ENCODE measurements at places on chromosomes 5 and 9.

DNA sequence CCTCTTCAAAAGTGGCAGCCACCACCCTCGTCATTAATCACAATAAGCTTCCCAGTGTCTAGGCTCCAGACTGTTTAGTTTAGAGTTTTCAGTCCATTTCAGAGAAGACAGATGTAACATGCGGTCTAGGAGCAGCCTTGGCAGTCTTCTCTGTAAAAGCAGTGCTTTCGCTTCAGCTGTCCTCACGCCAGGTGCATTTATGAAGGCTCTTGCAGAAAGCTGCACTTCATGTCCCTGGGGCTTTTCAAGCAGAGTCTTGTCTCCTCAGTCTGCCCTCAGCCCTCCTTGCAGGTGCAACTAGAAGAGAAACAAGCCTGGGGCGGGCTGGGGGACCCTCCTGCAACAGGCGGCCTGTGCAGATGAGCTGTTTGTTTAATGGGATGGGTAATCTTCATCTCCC, 281.9 kb downstream of the DRD1 start:
- no peak for DNase-seq

GRCh38 chr9:4922730-4923129, 62.3 kb upstream of the JAK2 start:
- no peak for DNase-seq

DNA sequence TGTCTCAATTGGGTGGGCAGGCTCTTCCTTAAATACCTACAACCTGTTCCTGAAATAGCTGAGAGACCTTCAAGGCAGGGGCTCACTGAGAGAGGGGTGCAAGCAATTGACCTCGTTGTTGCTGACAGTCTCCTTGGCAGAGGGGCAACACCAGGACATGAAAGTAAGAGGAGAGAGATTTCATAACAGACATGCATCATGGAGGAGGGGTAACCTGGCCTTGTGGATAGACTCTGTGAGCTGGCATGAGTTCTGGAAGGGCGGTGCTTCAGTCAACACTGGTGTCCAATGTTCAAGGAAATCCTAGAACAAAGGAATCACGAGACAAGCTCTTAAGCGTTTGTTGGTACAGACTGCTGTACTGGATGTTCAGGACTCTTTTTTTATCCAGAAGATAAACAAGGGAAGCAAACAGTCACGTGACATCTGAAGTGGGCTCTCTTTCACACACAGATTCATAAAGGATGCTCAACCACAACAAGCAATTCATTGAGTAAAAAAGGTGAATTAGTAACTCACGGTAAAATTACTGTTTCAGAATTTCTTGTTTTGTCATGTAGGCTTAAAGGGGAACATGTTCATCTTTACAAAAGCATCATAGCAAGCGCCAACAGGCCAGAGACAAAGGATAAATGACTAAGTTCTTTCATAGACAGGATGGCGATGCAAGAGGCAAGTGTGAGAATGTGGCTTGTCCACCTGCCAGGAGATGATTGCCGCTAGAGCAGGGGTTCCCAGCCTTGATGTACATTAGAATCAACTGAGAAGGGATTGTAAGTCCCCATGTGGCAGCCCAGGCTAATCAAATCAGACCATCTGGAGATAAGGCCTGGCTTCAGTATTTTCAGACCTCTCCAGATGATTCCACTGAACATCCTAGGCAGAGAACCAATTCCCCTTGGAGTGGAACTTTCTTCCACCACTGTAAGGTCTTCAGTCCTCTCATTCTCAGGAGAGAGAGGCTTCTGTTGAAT, 20.7 kb downstream of the ANKRA2 start:
- DNase-seq = no peak

- no peak for DNase-seq
Measured at GRCh38 chr5:167759057-167759821, 532.2 kb upstream of the WWC1 start.

- DNase-seq = no peak
Measured at GRCh38 chr9:124975131-124975530, 34.2 kb upstream of the GOLGA1 start.

DNA sequence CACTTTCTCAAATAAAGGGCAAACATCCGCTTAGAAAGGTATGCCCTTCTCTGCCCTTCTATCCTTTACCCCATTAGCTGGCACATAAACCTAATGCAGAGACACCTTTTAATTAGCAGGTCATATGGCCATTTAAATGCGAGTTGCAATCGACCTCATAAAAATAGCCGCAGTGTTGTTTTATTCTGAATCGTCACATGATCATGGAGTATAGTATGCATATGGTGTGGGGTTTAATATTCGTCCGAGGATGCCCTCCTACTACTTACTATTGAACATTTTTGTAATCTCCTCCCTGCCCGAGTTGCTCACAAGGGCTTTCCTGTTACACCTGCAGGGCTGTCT, 72.0 kb downstream of the PIK3R1 start:
- DNase-seq = no peak

- no peak for DNase-seq
Measured at GRCh38 chr5:89270901-89271300, 387.9 kb upstream of the MEF2C start.

DNA sequence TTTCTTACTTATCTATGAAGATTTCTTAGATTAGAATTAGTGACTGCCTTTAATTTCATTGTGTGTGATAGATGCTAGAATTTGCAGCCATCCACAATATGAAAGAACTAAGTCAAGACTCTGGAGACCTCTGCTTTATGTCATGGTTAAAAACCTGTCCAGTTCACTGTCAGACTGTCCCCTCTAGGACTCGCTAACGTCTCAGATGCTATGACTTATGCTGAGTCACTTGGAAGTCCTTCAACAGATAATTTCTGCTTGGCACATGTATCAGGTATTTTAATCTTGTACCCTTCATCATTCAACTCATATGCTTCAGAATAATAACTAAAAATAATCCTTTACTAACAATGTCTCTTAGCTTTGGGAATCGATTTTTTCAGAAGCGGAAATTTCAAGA, 230.5 kb upstream of the DMAC1 start:
- no peak for DNase-seq

- no peak for DNase-seq
Measured at GRCh38 chr9:83425240-83425639, 113.0 kb downstream of the FRMD3 start.

GRCh38 chr5:99587983-99588382, 659.2 kb upstream of the CHD1 start:
- DNase-seq = no peak

- DNase-seq = no peak
Measured at GRCh38 chr9:104092875-104093600, 1.1 kb upstream of the SMC2 start.

DNA sequence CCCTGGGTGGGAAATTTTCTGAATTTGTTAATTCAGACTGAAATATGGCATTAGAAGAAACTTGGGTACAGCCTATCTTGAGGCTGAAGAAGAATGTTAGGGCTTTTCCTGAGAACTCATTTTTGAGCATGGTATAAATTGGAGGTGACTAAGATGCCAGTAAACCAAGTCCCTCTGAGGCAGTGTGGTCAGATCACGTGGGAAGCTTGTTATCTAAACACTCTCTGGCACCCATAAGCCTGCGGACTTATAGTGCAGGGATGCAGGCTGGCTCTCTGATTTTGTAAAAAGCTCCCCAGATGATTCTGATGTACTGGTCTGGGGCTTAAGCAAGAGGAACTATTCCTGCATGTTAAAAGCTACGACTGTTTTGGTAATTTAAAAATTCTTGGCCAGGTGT, 34.3 kb downstream of the MTMR12 start:
- no peak for DNase-seq

DNA sequence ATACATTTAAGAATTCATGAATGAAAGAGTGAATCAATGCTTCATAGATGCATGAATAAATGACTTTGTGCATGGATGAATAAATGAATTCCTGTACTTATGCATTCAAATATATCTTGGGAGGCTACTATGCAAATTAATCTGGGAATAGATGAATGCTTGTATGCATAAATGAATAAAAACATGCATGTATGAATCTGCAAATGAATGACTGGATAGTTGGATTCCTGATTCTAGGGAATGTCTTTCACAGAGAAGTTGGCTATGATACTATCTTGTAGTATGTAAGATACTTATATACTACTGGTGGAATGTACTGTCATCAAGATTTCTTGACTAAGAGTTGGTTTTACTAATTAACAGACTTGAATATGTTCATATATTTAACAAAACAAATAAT, 75.3 kb upstream of the ASTN2 start:
- no peak for DNase-seq

DNA sequence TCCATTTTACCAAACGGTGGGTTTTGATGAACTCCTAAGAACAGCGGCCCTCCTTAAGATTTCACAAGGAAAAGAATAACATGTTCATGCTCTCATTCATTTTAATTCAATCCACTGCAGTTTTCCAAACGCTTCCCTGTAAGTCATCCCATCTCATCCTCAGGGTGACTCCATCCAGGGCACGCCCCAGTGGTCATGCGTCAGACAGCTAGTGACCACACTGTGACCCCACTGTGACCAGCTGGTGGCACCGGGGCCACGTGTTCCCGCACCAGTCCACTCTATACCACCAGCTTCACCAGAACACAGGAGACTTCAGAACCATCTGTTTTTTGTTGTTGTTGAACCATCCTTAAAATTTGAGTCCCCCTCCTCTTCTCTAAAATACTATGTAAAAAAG, 14.3 kb downstream of the ATPSCKMT start:
- no peak for DNase-seq

GRCh38 chr5:179260324-179261070, 84.8 kb downstream of the ADAMTS2 start:
- no peak for DNase-seq

- no peak for DNase-seq
Measured at GRCh38 chr5:126334760-126335159, 88.4 kb upstream of the GRAMD2B start.

All from amygdala (tissue), 56 donors.